Mesenteric fat pad (tissue), 1 donor: ENCODE measurements at places on chromosomes 7 and 10. TPM values are rescaled to one million over a fixed set of nuclear protein-coding genes. Genes with fewer than 3 reads are reported as not detected.

TRPV6 gene
- total RNA-seq: not detected

SH3PXD2A gene
- 51.3 TPM for total RNA-seq

ZPBP gene
- total RNA-seq: not detected

CTTNBP2 gene
- 6.1 TPM for total RNA-seq

HOXA4 gene
- 4.0 TPM for total RNA-seq

UPK3BL2 gene
- 9.9 TPM for total RNA-seq

GDF10 gene
- total RNA-seq: 0.26 TPM

EBF3 gene
- 28.6 TPM for total RNA-seq

CYP3A7 gene
- total RNA-seq: not detected

SVIL gene
- total RNA-seq: 100 TPM

ECHDC3 gene
- 161 TPM for total RNA-seq

TBC1D12 gene
- 13.2 TPM for total RNA-seq

CLDN4 gene
- total RNA-seq: 0.71 TPM

PILRB gene
- 32.1 TPM for total RNA-seq

DNA sequence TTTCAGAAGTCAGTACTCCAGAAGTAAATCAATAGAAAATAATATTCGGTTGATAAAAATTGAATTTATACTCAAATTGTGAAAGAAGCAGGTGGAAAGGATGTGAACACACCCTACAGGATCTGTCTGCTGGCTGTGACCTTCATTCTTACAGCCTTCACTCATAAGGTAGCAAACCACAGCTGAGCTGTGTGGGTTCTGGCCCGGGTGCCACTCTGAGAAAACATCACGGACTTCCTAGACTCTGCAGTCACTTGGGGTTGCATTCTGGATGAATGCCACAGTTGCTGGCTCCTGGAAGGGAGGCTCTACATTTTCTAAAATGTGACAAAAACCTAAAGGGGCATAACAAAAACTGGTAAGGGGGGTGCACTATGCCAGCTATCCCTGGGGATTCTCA lies 36.0 kb upstream of the ABLIM1 start:
- no peak for DNase-seq

DNA sequence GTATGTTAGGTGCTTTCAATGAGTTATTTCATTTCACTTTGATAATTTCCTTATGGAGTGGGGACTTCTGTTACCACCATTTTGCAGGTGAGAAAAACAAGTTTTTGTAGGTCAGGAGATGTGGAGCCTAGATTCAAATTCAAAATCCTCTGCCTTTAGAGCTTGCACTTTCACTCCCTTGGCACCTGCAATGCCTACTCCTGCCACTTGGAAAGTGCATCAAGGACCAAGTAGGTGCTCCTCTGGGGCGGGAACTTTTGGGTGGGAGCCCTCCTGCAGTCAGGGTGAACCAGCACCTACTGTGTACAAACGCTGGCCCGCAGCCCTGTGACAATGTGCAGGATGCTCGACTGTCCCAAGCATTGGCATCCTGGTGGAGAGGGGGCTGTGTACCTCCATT lies 199.0 kb downstream of the EMX2 start:
- DNase-seq: no peak

- no peak for DNase-seq
These were observed 382.4 kb downstream of the BBS9 start for GRCh38 chr7:33511778-33512177.

- no peak for DNase-seq
These were observed 485.1 kb upstream of the KLF6 start for GRCh38 chr10:4270116-4270515.

DNA sequence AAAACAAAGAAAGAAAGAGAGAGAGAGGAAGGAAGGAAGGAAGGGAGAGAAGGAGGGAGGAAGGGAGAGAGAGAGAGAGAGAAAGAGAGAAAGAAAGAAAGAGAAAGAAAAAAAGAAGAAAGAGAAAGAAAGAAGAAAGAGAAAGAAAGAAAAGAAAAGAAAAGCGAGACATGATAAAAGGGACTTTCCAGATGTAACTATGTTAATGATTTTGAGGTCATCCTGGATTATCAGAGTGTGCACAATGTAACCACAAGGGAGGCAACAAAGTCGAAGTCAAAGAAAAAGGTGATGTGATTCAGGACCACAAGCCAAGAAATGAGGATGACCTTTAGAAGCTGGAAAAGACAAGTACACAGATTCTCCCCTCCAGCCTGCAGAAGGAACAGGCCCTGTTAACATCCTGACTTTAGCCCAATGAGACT lies 48.9 kb upstream of the PAX2 start:
- DNase-seq: no peak

- no peak for DNase-seq
These were observed 151.5 kb downstream of the LRRTM3 start for GRCh38 chr10:67077376-67077775.

DNA sequence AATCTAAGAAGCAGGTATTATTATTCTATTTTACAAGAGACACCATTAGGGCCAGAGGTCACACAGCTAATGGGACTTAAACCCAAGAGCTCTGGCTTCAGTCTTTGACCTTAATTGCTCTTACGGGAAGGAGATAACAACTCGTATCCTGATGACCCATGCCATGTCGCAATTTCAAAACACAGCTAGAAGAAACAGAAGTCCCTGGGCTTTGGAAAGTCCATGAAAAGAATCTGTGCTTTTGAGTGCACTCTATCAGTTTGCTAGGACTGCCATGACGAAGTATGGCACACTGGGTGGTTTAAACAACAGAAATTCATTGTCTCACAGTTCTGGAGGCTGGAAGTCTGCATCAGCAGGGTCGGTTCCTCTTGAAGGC lies 247.8 kb upstream of the AOAH start:
- DNase-seq: no peak

DNA sequence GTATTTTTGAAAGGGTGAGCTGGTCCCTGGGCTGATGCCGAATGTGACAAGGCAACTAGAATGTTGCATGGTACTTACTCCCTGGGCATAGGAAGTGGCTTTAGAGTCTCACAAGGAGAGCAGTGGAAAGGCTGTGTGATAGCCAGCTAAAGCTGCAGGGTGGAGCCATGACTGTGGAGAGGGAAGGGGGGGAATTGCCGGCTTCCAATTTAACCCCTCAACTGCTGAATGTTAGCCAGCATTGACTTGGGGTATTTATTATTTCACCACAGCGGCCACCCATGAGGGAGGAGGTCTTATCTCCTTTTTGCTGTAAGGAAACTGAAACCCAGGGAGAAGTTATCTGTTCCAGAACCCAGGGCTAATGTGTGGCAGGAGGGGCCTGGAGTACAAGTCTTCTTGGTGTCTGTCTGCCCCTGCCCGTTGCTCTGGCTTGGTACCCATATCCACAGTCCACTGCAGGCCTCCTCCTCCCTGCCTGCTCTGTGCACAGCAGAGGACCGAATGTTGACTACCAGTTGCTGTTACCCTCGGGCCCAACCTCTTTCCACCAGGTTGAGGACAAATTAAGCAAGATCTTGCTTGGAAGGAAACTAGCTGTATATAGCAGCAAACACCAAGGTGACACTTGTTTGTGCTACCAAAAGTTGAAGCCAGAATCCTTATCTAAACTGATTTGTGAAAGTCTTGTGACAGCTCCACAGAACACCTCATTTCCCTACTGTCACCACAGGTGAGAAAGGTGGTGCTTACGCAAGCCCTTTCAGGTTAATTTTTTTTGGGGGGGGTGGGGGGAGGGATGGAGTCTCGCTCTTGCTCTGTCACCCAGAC lies 37.6 kb downstream of the WBP1L start:
- no peak for DNase-seq

DNA sequence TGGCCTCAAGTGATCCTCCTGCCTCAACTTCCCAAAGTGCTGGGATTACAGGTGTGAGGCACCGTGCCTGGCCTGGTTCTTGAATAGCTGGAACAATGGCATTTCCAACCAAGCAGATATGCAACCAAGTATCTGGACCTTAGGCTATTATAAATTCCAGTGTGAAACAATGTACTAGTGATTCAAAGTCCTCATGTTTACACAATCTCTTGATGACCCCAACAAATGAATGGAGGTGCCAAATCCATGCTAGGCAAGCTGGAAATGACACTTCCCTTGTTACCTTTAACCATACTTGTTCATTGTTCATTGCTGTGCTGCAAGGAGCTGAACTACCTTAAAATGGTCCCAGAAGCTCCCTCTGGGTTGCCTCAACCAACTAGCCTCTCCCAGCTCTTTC lies 282.2 kb upstream of the KLF14 start:
- no peak for DNase-seq

GRCh38 chr10:8640301-8640700 lies 585.8 kb downstream of the GATA3 start:
- no peak for DNase-seq

- DNase-seq: no peak
These were observed 165.3 kb downstream of the CELF2 start for GRCh38 chr10:11183015-11183414.

DNA sequence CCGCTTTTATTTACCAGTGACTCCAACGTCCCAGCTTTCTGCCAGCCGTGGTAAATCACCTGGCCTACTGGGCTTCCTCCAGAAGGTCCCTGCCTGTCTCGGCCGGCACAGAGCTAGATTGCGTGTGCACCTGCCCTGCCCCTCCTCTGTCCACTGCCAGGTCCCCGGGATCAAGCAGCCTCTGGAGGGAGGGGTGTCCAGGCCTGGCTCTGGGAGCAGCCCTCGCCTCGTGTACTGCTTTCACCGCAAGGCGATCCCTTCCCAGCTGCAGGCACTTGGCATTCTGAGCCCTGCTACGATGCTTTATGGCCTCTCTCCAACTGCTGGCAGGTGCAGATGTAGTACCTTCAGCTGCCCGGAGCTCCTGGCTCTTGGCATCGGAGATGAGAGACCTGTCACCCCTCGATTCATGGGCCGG lies 7.4 kb downstream of the SLC29A3 start:
- no peak for DNase-seq

DNA sequence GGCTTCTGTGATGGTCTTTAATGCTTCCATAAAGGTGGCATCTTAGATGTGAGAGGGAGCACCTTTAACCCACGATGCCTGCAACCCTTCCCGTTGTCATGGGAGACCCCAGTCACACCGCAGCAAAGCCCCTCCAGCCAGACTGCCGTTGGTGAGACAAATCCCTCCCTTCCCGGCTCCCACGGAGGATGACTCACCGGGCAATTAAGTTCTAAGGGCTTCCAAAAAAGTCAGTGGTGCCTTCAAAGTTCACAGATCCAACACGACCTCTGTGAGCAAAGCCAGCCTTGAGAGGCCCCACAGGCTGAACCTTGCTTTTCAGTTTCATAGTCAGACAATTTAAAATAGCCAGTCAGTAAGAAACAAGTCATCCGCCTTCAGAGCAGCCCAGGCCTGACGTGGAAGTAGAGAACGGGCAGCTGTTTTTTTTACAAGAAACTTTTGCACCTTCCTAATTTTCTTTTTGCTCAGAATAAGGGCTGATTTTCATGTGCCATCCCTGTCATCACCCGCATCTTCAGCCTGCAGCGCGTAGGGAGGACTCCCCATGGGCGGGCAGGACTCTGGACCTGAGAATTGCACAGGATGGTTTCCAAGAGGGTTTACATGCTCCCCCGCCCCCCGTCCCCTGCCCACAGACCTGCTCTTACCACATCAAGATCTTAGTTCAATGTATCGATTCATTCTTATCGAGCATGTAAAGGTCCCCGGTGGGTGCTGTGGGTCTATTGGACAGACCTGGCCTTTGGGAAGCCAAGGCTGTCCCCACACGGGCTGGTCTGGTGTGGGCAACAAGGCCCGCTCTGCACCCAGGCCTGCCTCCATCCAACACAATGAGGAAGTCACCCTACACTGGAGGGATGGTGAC lies 333.9 kb downstream of the DNAJB6 start:
- peak; percentile 43 for DNase-seq

DNA sequence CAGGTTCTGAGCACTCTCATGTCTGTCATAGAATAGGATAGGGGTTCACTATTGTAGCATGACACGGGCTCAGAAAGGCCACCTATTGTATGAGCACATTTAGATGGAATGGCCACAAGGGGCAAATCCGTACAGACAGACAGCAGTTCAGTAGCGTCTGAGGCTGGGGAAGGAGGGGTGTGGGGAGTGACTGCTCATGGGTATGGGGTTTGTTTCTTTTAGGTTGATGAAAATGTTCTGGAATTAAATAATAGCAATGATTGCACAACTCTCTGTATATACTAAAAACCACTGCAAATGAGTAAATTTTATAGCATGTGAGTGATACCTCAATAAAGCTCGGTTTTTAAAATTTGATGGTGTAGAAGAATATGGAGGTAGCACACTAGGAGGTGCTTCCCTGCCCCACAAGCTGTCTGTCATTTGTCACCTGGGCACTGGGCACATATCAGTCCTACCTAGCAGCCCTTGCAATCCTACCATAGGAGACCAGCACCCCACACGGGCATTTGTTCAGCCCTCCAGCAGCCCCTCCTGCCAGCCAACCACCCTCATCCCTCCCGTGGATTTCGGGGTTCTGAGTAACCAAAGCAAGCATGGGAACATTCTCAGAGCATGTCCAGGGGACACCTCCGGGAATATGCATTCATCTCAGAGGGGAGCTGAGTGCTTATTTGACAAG lies 35.2 kb downstream of the KCNMA1 start:
- no peak for DNase-seq

DNA sequence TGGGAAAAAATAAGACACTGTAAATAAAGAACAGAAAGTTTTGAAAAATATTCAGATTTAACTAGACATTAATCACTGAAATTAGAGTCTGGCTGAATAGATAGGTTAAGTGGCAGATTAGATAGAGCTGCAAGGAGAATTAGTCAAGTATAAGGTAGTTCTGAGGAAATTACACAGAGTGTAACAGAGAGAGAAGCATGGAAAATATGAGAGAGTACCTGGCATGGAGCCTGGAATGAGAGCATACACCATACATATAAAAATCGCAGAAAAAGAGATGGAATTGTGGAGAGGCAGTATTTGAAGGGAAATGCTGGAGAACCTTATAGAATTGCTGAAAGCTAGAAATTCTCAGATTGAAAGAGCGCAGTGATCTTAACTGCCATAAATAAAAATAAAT lies 46.9 kb downstream of the ZNRF2 start:
- DNase-seq: no peak

- no peak for DNase-seq
These were observed 8.4 kb upstream of the INMT start for GRCh38 chr7:30743371-30744074.

DNA sequence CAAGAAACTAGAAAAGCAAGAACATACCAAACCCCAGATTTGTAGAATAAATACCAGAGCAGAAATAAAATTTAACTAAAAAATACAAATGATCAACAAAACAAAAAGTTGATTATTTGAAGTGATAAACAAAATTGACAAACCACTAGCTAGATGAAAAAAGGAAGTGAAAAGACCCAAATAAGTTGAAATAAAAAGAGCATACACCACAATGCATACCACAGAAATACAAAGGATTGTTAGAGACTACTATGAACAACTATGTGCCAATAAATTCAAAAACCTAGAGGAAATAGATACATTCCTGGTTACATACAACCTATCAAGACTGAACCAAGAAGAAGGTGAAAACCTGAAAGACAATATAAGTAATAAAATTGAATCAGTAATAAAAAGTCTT lies 333.4 kb downstream of the SH2D4B start:
- no peak for DNase-seq

- no peak for DNase-seq
These were observed 224.1 kb downstream of the AUTS2 start for GRCh38 chr7:69822386-69822785.

- DNase-seq: no peak
These were observed 106.2 kb downstream of the SAMD9 start for GRCh38 chr7:93011351-93012294.
